ENCODE measurements at places on chromosomes 12 and 14.

- DNase-seq, result no peak
Measured at GRCh38 chr14:81963846-81964245, 430.2 kb upstream of the SEL1L start.

DNA sequence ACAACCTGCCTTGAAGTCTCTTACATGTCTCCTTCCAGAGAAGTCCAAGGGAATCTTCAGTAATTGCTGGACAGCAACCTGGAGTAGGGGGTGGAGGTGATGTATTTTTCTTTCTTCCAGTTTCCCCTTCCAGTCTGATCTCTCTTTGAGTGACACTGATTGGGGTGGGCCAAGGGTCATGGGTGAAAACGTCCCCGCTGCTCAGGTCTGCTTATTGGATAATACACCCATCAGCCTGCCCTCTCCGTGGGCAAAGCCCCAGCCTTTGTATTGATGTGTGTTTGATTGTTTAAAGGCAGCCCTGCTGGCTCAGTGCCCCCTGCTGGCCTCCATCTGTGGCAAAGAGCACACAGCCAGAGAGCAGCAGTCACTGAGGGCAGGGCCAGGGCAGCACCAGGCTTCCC, 35.7 kb upstream of the ATP2A2 start:
- no peak for DNase-seq

DNA sequence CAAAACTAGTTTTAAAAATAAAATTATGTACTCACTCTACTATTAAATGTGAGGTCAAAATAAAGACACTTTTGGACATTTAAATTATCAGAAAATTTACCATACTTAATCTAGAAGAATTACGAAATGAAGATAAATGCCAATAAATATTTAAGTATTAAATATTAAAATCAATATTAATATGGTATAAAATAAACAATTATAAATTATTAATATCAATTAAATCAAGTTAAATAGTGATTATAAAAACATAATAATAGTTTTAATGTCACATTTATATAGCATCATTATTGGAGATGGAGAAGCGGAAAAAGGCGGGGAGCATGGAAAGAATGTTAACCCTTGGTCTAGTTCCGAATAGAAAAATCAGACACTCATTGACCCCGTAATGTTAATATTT, 224.3 kb upstream of the MDGA2 start:
- DNase-seq, result no peak

DNA sequence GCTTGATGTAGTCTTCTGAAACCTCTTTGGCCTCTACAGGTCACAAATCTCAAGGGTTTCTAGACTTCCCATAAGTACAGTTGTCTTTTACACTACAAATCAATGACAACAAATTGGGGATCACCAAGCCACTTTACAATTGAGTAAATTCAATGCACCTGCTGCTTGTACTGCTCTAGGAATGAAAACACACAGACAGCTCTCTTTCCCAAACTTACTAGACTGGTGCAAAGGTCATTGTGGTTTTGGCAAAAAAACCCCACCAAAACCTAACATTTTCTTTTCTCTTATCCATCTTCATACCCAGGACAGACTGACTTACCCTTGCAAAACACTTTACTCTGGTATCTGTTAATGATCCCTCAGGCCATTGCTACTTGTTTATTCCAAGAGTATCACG, 2.7 kb downstream of the M6PR start:
- DNase-seq, result no peak

- no peak for DNase-seq
Measured at GRCh38 chr12:16568873-16569272, 37.1 kb downstream of the LMO3 start.

Measured in HS-27A (cell line).